Urinary bladder (tissue), 4 donors: ENCODE measurements at places on chromosomes 11 and 22. TPM values are rescaled to one million over a fixed set of nuclear protein-coding genes. Genes with fewer than 3 reads are reported as not detected.

The MYH9 gene
- total RNA-seq, result 150 TPM

The IFT27 gene
- 20.2 TPM for total RNA-seq

The MMP7 gene
- total RNA-seq, result 18.9 TPM

The RBMXL2 gene
- not detected for total RNA-seq

The CRYBB2 gene
- total RNA-seq, result not detected

DNA sequence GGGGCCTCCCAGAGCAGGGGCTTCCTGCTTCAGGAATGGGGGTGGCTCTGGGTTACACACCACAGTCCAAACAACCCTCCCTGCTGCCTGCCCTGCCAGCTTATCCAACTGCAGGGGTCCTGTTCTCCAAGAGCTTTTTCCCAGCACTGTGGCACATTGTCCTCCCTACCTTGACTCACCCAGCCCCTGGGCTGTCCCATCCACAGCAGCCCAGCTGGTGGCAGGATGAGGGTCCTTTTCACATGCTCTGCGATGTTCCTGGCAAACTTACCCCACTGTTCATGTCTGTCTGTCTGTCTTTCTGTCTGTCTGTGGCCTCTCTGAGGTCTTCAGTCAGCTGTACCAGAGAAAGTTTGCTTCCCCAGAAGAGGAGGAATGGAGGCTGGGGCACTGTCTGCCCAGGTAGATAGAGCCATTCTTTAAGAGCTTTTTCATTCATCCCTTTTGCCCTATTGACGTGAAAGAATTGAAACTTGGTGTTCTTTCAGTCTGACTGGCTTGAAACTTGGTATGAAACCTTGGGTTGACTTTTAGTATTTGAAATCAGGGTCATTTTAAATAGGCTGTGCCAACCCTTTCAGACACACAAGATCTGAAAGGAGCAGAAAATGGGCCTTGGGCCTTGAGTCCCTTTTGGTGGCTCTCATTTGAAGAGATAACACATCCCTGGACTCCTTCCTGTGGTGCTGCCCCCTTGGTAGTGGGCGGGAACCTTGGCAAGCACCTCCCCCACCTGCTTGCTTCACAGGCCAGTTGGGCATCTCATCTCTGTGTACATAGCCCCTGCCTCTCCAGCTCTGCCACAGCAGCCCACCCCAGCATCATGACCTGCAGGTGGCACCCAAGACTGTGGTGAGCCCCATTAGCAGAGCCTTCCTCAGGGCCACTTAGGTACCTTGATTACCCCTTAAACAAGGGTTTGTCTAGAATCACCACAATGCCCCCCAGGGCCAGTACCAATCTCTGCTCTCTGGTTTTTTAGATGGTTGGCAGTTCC is 74.6 kb upstream of the SUSD2 start:
- DNase-seq, result no peak

- DNase-seq, result peak; percentile 72
Observed at GRCh38 chr11:131998020-131998419, 627.6 kb downstream of the NTM start.

GRCh38 chr22:44183287-44183588 is 2.5 kb downstream of the PARVG start:
- no peak for DNase-seq

GRCh38 chr11:2780850-2781407 is 81.1 kb upstream of the KCNQ1OT1 start:
- DNase-seq, result no peak

DNA sequence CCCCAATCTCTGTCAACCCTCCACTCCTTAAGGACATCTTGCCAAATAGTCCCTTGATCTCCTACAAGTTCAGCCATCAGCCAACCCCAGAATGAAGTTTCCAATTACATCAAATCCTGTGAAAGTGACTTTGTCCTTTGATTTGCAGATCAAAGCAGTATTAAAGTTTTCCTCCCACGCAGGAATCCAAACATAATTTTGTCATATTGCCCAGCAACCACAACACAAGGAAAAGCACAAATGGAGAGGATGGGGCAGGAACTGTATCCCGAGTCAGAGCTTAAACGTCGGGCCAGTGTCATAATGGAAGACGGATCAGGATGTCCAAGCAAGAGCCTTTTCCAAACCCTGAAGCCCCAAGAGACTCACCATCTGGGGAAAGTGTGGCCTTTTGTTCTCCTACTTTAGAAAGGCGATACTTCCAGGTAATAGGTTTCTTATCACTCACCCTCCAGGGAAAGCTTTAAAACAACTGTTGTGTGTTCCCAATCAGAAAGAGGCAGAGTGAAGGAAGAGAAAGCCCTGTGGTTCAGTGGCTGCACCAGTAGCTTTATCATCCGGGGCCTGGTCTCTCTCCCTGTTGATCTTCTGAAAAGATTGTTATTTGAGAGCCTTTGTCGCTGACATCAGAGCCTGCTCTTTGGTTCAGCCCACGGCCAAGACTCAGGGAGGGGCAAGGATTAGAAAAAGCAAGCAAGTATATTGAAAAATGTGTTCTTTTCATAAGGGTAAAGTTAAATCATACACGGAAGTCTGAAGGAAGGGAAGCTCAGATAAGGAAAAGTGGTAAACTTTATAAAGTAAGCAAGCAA is 41.7 kb downstream of the EXPH5 start:
- peak; percentile 21 for DNase-seq

DNA sequence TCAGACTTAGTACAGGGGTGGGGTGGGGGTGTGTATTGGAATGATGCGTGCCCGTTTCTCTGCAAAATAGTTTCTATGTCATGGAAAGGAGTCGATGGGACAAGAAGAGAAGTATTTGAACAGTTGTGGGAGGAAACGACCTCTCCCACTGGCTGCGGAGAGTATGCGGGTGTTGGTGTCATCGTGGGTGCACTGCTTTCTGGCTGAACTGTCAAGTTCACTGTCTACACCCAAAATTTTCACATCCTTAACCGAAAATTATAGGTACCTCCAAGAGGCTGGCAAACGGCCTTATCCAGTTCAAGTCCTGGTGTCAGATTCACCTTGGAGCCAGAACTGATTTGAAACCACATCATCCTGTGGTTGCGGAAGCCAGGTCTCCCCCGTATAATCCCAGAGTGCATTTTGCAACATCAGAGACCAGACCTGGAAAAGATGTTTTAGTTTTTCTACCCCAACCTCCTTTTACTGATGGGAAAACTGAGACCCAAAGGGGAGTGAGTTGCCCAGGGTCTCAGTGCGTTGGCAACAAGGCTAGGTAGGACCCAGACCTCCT is 497 bp upstream of the SSRP1 start:
- no peak for DNase-seq

DNA sequence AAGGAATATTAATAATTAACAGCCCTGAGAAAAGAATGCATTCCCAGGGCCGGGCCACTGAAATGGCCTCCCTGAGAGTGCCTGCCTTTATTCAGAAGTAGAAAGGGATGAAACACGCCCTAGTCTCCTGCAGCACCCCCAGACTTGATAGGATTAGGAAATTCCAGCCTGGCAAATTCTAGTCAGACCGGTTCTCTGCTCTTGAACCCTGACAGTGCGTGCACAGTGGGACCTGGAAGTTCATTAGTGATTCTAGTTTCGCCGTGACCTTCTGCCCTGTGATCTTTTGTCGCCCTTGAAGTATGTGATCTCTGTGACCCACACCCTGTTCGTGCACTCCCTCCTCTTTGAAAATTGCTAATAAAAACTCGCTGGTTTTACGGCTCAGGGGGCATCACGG is 2.1 kb upstream of the GSTP1 start:
- DNase-seq, result no peak

DNA sequence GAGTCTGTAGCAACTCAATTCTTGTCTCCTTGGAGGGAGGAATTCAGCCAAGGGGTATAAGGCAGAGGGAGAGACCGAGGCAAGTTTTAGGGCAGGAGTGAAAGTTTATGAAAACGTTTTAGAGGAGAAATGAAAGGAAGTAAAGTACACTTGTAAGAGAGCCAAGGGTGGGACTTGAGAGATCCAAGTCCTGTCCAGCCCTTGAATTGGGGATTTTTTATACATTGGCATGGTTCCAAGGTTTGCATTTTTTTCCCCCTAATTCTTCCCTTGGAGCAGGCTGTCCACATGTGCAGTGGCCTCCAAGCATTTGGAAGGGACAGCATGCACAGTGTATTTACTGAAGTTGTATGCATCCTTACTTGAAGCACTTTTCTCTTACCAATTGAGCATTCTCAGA is 192.1 kb downstream of the LUZP2 start:
- DNase-seq, result no peak
